ENCODE measurements at places on chromosomes 3 and 15.

GRCh38 chr3:100993309-100993708 lies at the start of gene ABI3BP:
TSS of gene ABI3BP (minus strand) at chr3:100993421. CDS start at chr3:100993384, 37 bp downstream.
- no peak for DNase-seq

DNA sequence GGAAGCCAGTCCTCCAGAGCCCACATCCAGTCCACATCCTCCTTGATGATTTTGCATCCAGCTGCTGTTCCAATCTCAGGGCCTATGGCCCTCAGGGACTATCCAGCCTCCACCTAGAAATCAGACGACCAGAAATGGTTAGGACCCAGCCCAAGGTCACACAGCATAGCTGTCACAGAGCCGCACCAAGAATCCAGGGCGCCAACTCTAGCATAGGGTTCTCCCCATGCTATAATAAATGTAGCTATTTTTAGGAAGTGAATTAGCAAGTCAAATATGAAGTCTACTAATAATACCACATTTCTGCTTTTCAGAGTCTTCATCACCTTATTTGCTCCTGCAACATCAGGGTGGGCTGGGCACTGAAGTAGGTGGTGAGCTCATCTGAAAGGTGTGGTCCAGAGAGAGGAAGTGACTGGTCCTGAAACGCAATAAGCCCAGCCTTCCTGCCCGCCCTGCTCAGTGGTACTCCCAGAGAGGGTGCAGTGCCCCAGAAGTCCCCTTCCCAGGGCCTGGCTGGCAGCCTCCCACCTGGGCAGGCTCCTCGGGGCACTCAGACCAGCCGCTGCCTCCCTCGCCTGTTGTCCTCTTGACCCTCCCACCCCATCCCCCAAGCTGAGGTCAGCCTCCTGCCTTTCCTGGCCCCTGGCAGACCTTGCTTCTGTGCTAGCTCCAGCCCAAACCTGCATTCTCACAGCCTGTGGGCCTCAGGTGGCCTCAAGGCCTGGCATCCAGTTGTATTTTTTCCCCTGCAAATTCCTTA lies 17.6 kb upstream of the CYP11A1 start:
- no peak for DNase-seq

DNA sequence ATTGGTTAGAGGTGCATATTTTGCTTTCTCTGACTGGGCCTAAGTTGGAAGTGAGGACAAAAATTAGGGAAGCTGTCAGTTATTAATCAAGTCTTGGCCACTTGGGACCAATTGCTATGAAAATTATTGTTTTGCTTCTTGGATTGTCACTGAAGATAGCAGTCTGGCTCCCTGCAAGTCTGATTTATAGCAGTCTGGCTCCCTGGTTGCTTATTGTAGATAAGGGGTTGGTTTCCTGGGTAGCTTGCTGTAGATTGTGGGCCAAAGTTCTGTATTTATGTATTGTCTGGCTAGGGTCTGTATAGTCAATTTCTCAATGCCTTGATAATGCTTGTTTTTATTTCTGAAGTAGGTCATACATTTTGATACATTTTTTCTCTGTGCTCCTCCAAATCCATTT lies 13.3 kb upstream of the DRD3 start:
- DNase-seq: no peak

GRCh38 chr3:97138914-97139541 lies 324.6 kb downstream of the EPHA6 start:
- DNase-seq: no peak

DNA sequence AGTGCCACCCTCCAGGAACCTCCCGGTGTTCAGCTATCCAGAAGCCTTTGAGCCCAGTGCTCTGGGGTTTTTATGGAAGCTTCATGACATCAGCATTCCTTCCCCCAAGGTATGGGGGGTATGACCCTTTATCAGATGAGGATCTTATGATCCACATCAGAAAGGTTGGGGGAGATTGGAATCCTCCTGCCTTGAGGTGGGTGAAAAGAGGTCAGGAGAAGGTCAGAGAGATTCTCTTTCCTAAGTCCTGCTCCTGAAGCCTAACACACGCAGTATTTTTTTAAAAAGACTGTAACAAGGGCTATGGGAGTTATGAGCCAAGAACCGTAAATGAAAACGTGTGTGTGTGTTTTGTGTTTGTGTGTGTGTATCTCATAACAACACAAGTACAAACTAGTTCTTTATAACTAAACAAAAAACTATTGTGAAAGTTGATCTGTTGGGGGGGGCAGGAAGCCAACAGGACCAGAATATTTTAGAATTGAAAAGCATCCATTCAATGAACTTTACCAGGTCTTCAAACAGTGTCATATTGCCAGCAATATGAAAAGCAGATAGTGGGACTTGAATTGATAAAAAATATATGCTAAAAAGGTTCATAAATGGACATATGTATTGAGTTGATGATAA lies 13.2 kb downstream of the MKRN3 start:
- no peak for DNase-seq

GRCh38 chr3:13536432-13536831 lies 12.5 kb upstream of the FBLN2 start:
- no peak for DNase-seq

GRCh38 chr3:32045091-32045915 lies 61.1 kb upstream of the GPD1L start:
- DNase-seq: no peak

- no peak for DNase-seq
Observed at GRCh38 chr3:5095886-5096285, 26.2 kb upstream of the ARL8B start.

- no peak for DNase-seq
Observed at GRCh38 chr3:90011131-90011530, 903.7 kb downstream of the EPHA3 start.

- no peak for DNase-seq
Observed at GRCh38 chr3:1967525-1967924, 131.1 kb upstream of the CNTN4 start.

DNA sequence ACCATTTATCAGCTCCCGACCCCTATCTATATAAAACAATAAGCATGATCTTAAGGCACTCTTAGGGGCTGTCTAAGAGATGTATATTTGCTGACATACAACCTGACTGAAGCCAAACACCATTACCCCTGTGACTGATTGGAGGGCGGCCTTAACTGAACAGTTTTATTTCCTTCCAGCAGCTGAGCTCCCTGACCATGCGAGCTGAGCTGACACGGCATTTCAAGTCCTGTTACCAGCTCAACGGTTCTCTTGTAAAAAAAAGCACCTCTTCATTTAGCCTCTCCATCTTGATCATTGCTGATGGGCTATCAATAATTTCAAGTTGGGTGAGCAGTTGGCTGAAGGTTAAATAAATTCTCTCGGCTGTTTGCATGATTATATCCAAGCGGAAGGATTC lies 33.4 kb upstream of the BNIP2 start:
- no peak for DNase-seq

- no peak for DNase-seq
Observed at GRCh38 chr3:193782276-193782647, 189.3 kb downstream of the OPA1 start.

- DNase-seq: no peak
Observed at GRCh38 chr3:52843108-52843865, 8.5 kb upstream of the MUSTN1 start.

- DNase-seq: no peak
Observed at GRCh38 chr3:151362751-151363174, 21.8 kb downstream of the P2RY12 start.

- no peak for DNase-seq
Observed at GRCh38 chr3:156705761-156706616, 31.6 kb downstream of the TIPARP start.

DNA sequence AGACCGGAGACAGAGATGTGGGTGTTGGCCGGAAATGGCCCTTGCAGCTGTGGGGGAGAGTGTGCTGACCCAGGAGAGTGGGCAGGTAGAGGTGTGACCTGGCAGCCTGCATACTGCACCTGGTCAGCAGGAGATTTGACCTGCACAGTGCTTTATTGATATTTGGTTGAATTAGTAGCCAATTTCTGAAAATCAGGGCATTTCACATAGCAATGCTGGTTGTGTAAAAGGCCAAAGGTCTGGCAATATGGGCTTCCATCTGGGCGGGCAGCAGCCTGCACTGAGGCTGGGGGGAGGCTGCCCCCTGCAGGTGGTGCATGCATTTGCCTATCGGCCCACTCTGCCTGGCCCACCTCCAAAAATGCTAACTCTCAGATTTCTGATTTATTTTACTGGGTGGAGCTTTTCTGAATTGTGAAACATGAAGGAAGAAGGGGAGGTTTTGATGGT lies 9.4 kb upstream of the MGLL start:
- no peak for DNase-seq

- no peak for DNase-seq
Observed at GRCh38 chr15:99998661-99999101, 265.4 kb upstream of the LYSMD4 start.

DNA sequence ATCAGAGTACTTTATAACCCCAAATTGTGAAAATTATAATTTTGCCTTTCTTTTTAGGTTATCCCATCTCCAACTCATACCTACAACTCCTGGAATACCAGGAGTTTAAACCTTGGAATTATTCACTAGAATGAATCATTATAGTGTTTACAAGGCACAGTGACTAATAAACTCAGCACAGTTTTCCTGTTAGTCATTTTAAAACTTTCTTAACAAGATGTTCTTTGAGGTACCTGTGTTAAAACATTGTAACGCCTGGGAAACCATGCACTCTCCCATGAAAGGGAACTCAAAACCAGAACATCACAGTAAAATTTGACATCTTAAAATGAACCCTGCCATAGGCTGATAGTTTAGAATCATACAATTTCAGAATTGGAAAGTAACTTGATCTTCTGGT lies 132.4 kb upstream of the OSTN start:
- DNase-seq: no peak

- no peak for DNase-seq
Observed at GRCh38 chr15:67785431-67785830, 39.9 kb upstream of the SKOR1 start.

- no peak for DNase-seq
Observed at GRCh38 chr3:168877899-168878298, 782.2 kb upstream of the GOLIM4 start.

DNA sequence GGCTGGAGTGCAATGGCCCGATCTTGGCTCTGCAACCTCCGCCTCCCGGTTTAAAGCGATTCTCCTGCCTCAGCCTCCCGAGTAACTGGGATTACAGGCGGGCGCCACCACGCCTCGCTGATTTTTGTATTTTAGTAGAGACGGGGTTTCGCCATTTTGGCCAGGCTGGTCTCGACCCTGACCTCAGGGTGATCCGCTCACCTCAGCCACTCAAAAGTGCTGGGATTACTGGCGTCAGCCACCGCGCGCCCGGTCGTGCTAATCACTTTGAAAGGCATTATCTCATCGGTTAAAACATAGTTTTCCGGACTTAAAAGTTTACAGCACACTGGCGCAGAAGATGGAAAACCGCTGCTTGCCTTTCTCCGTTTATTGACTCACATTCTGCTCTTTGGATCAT lies 27.6 kb upstream of the MTHFS start:
- no peak for DNase-seq

DNA sequence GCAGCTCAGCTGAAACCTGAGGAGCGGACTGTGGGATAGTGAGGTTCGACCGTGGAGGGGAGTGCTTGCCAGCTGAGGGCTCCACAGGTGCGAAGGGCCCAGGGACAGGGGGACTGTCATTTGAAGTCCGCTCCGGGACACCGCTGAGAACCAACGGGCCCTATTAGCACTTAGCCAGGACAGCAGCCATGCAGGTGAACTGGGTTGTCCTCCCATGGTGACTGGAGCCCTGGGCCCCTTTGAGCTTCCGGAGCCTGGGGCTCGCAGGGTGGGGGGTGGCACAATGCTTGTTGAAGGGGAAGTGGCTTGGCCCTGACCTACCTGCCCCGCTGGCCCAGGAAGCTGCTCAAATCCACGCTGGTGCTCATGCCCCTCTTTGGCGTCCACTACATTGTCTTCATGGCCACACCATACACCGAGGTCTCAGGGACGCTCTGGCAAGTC lies 24.7 kb downstream of the PTH1R start:
- no peak for DNase-seq

- no peak for DNase-seq
Observed at GRCh38 chr3:147099076-147099475, 307.3 kb downstream of the ZIC4 start.

DNA sequence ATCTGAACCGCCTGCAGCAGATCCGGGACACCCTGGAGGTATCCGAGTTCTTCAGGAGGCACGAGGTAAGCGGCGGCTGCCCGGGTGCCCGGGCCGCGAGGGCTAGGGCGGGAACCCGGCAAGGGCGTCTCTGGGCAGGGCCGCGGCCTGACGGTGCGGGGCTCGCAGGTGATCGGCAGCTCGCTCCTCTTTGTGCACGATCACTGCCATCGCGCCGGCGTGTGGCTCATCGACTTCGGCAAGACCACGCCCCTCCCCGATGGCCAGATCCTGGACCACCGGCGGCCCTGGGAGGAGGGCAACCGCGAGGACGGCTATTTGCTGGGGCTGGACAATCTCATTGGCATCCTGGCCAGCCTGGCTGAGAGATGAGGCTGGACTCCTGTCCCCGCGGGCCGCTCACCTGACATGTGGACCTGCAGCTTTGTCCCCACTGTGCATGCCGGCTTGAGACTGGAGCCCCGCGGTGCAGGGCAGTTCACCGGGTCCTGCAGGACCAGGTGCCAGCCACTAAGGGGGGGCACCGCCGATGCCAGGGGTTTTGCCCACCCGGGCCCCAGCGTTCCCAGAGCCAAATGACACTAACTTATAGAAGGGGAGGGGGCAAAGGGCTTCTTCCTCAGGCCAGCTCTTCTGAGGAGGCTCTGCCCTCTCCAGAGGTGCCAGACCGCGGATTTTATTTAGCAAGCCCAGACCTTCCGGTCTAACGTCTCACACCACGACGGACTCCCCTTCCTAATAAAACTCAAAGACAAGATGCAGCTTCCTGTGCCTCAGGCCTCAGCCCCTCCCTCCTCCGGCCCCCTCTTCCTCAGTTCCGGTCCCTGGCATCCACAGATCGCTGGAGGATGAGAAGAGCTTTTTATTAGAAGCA lies 9.4 kb downstream of the ITPKA start:
- DNase-seq: no peak

DNA sequence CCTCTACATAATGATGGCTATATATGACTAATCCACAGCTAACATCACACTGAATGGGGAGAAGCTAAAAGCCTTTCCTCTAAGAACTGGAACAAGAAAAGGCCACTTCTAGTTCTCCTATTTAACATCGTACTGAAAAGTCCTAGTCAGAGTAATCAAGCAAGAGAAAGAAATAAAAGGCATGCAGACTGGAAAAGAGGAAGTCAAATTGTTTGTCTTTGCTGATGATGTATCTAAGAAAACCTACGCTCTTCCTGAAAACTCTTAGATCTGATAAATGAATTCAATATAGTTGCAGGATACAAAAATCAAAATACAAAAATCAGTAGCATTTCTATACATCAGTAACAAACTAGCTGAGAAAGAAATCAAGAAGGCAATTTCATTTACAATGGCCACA lies 116.9 kb downstream of the TP63 start:
- no peak for DNase-seq

Measured in CD4-positive, alpha-beta memory T cell (primary cell).